Esophagus squamous epithelium (tissue), 5 donors: ENCODE measurements at places on chromosomes 3 and 15. TPM values are rescaled to one million over a fixed set of nuclear protein-coding genes. Genes with fewer than 3 reads are reported as not detected.

The RLBP1 gene
- total RNA-seq: not detected

The CX3CR1 gene
- 0.57 TPM for total RNA-seq

The NECTIN3 gene
- total RNA-seq: 2.3 TPM

The RASGRF1 gene
- not detected for total RNA-seq
